Stimulated activated naive CD4-positive, alpha-beta T cell (primary cell): ENCODE measurements at places on chromosomes 5 and 9.

DNA sequence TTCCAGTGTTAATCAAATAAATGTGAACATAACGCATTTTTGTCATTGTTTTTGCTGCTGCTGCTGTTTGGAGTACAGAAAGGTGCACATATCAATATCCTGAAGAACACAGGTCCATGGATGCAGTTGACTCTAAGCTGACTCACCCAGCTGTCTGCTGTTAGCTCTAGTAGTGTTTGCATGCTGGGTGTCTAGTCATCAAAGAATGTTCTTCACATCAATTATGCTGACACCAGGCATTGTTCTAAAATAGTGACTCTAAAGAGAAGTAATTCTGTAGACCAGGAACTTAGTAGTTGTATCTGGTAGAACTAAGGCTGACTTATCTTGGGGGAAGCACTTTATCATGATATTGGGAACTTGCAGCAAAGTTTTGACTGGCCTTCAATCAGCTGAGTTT is 55.7 kb upstream of the DPYSL3 start:
- DNase-seq, result no peak

DNA sequence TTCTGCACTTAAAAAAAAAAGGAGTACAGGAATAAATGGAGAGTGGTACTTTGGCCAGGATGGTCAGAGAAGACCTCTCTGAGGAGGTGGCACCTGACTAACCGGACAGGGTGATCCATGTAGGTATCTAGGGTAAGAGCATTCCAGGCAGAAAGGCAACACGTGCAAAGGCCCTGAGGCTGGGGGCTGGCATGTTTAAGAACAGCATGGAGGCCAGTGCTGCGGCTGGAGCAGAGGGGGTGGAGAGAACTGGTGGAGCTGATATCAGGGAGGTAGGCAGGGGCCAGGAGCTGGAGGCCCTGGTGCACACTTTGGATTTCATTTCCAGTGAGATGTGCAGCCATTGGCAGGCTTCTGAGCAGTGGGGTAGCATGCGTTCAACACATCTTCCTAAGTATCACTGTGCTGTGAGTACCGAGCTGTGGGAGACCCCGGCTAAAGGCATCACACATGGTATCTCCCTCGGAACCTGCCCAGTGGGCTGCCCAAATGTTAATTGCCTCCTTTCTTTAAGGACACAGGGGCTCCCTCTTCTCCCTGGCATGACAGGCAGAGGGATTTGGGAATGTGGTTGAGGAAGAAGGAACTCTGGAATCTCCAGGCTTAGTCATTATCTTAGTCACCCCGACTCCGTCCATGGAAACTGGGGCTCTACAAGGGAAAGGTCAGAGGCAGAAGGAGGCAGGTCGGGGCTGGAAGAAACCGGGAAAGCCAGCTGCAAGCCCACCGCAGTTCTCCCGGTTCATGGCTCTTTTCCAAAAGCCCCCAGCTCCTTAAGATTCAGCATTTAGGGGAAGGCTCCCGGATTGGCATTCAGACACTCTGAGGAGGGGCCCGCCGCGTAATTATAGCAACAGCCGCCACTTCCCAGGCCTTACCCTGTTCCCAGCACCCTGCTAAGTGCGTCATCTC is 18.6 kb downstream of the SLC6A7 start:
- DNase-seq, result no peak

DNA sequence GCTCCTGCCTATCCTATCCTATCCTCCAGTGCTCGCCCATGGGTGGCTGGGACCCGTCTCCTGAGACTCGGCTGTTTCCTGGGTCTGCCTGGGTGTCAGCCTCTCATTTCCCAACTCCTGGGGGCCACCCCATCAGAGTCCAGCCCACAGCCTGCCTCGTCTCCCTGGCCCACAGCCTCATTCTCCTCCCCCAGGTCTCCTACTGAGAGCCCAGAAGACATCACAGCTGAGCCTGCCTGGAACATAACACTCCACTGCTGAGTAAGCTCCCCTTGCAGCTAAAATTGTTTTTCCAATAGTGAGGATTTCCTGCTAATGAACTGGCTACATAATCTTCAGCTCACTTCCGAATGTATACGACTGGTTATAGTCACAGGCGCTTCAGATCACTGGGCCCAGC is 95.3 kb downstream of the TTLL11 start:
- DNase-seq, result no peak

DNA sequence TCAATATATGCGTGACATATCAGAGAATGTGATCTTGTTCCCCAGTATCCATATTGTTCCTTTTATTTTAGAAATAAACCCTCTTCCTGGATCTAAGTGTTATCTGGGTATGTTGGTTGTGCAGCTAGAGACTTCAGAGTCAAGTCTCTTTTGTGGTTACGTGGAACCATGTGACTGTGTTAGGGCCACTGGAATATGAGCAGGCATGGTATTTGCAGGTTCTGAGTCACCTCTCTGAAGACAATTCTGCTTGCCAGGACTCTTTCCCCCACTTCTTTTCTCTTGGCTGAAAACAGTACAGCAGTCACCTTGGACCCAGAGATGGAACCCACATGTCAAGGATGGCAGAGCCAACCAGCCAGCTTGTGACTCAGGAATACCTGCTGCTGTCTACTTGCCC is 59.7 kb downstream of the ATP10B start:
- DNase-seq, result no peak

- DNase-seq, result no peak
Observed at GRCh38 chr9:38026021-38026809, 42.8 kb downstream of the SHB start.

DNA sequence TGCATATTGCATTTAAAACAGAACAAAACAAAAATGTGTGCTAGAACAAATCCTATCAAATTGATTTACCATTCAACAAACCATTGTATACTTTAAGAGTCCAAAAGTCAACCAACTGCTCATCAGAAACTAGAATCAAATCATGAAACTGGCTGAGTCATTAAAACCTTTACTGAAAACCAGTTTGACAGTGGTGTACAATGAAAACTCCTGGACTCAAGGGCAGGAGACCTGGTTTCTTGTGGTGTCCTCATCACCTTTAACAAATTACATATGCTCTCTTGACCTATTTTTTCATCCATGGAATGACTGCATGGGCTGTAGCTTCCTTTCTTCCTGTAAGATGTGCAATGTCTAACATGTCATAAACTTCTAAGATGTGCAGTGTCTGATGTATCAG is 315.3 kb upstream of the SLC30A5 start:
- no peak for DNase-seq

- DNase-seq, result no peak
Observed at GRCh38 chr9:134962973-134963364, 45.3 kb upstream of the FCN1 start.

DNA sequence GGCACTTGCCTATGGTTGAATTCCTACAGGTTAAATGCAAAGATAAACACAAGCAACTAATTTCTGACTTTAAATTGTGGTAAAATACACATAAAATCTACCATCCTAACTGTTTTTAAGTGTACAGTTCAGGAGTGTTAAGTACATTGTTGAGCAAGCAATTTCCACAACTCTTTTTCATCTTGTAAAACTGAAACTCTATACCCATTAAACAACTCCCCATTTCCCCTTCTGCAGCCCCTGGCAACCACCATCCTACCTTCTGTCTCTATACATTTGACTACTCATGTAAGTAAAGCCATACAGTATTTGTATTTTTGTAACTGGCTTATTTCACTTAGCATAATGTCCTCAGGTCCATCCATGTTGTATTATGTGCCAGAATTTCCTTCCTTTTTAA is 38.5 kb upstream of the STX17 start:
- DNase-seq, result no peak

- no peak for DNase-seq
Observed at GRCh38 chr5:15752663-15753285, 252.8 kb downstream of the FBXL7 start.

DNA sequence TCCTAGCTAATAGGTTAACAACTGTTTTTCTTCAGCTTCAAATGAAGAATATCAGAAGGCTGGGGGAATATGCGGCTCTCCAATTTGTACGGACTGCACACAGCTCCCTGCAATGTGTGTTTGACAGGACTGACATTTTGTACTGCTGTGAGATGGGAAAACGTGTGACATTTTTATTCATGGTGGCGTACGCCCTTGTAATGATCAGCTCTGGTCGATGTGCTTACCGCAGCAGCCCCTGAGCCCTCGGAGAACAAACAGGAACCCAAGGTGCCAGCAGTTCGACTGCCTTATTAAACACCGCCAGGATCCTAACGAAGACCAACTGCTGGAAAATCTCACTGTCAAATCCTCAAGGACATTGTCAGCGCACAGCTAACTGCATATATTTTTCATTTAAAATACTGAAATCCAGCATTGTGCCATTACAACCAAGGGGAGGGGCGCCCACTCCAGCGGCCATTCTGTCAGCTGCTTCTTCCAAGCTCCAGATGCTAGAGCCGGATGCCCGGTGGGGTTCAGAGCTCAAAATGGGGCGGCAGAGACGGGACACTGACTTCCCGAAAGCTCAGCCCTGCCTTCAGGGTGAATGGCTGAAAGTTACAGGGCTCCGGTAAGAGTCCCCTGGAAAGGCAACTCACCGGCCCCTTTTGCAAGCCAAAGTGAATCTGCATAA is 66.8 kb downstream of the CRB2 start:
- no peak for DNase-seq

DNA sequence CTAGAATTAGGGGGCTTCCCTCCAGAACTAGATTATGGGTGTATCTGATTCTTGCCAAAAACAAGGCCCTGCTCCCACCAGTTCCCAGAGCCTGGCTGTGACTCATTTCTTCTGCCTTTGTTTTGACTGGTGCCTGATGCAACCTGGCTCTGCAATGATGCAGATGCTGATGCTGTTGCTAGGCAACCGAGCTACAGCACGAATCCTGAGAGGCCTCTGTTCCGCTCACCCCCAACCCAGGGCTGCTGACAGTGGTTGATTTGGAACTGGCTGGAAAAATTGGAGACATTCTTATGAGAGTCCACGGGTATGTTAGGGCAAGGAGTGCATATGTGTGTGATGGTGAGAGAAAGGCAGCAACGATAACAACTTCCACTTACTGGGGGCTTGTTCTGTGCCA is 100.3 kb downstream of the NSG2 start:
- DNase-seq, result no peak

- DNase-seq, result no peak
Observed at GRCh38 chr9:105860516-105860915, 166.2 kb downstream of the TMEM38B start.

GRCh38 chr5:170538096-170538465 is 34.3 kb downstream of the KCNIP1 start:
- no peak for DNase-seq

- DNase-seq, result no peak
Observed at GRCh38 chr5:6638236-6638635, 5.0 kb downstream of the SRD5A1 start.

GRCh38 chr5:180591311-180591887 is at the start of gene SCGB3A1:
Gene SCGB3A1 (minus strand): TSS chr5:180591499. CDS start chr5:180591462, 37 bp downstream.
- no peak for DNase-seq

DNA sequence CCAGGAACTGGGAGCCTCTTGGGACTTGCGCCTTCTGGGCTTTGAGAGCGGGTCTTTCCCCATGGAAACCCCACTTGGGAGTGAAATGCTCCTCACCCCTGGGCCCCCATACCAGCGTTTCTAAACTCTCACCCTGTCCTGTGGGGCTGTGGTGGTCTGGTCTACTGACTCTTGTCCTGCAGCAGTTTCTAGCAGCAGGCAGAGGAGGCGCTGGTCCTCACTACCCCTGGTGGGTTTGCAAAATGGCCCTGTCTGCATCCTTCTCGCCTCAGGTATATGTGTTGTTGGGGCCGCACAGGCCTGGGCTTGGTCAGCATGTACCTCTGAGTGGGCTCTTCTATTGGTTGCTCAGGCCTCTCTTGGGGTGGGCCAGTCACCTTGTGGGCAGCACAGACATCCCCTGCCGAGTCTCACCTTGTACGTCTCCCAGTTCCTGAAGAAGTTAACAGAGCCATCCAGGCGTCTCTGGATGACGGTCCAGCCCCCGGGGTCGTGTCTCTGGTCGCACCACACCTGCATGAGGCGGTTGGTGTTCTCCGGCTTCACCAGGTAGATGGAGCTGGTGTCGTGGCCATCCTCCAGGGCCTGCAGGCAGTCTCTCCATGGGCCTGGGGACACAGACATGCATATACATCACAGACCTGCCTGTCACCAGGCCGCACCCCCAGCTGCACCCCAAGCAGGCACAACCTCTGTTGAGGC is 29.0 kb downstream of the ANGPTL2 start:
- DNase-seq, result no peak

DNA sequence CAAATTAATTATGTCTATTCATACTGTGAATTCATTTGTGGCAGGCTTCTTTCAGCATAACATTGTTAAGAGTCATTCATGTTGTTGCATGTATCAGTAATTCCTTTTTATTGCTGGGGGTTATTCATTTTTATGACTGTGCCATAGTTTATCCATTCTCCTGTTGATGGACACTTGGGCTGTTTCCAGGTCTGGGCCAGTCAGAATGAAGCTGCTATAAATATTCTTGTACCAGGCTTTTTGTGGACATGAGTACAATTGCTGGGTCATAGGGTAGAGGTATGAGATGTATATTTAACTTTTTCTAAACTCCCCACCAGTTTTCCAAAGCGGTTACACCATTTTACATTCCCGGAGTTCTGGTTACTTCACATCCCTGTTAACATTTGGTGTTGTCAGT is 13.6 kb downstream of the PRPF4 start:
- DNase-seq, result no peak

DNA sequence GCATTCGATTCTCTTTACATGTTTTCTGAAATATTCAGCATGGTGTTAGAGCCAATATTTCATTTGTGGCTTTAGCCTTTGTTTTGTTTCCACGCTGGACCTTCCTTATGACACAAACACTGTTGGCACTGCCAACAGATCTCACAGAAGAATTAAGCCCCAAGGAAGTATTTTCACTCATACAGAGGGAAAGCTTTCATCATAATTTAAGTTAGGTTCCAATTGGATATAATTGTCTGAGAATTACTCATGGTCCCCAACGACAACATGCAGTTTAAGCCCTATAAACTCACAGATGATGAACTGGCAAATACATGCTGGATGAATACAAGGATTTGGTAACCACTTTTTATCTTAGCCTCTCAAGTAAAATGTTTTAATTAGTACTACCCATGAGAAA is 259.5 kb downstream of the EBF1 start:
- DNase-seq, result no peak

DNA sequence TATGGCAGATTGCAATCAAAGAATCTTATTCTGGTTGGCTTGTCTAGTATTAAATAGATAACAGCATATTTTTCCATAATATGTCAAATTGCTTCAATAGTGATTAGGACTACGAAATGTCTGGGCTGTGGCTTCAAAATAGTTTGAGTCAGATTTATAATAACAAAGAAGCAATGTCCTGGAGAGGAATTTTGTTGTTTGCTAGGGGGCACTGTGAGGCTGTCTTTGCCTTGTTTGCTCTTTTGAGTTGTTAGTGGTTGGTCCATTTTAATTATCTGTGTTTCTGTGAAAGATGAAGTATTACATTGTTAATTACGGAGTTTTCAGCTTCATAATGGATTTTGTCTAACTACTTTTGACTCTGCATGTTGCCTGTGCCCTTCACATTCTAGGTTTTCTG is 713.6 kb downstream of the TLE4 start:
- no peak for DNase-seq

DNA sequence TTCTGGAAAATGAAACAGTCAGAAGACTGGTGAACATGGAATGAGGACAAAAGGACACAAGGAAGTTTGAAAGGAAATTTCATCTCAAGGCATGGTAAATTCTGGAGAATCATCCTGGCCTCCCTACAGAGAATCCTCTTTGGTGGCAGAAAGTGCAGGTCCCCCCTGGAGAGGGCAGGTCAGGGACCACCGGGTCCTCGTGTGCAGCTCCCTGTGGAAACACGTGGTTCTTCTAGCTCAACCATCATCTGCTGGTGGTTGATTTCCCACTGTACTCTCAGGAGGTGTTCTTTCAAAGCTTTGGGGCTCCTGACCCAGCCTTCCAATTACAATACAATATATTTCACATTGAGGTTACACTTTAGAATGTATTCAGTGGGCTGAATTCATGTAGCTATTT is 2.6 kb upstream of the GTF3C5 start:
- no peak for DNase-seq

- no peak for DNase-seq
Observed at GRCh38 chr5:372556-372995, 51.1 kb downstream of the AHRR start.
